Stimulated activated CD4-positive, alpha-beta T cell treated with anti-CD3 and anti-CD28 coated beads, Interleukin-4, amount 100 ng/mL, for 24 hours (primary cell): ENCODE measurements at places on chromosomes 11 and 22.

- no peak for DNase-seq
Observed at GRCh38 chr11:41115066-41115465, 344.4 kb downstream of the LRRC4C start.

GRCh38 chr11:48087974-48088681, 107.8 kb downstream of the PTPRJ start:
- no peak for DNase-seq

GRCh38 chr11:118868659-118869058, 15.0 kb upstream of the CXCR5 start:
- no peak for DNase-seq

DNA sequence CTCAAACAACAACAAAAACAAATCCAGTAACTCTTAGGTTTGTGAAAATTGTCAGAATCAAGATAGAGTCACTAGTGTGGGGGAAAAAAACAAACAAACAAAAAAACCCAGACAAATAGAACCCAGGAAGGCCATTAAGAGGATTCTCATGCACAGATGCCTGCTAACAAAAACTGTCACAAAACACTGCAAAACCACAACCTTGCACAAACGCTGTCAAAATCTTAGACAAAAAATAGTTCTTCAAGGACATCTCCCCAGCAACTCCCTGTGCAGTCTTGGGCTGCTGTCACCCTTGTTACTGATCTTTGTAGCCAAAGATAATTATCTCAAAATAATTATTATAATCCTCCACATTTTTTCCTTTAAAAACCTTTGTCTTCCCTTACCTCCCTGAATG, 4.6 kb upstream of the ZBED5 start:
- DNase-seq = no peak

- DNase-seq = no peak
Observed at GRCh38 chr11:19821412-19821875, 108.8 kb downstream of the NAV2 start.

DNA sequence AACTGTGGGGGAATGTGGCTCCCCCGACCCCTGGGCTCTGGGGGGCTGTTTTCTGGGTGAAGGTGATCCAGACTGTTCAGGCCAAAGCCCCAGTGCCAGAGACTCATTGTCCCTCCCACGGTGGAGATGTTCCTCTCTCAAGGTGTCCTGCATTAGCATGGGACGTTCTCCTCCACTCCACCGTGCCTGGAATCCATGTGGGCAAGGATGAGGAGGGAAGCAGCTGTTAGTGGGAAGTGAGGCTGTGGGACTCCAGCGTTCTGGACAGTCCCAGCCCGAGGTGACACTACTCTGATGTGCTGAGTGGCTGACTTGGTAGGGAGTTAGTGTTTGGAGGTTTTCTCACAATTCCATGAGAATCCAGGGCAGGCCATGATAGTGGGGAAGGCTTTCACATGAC, 31.4 kb upstream of the CLDN5 start:
- DNase-seq = no peak

- DNase-seq = no peak
Observed at GRCh38 chr11:102991776-102992175, 36.2 kb upstream of the MMP13 start.

GRCh38 chr11:120811731-120812130, 212.2 kb upstream of the TBCEL start:
- no peak for DNase-seq

- DNase-seq = no peak
Observed at GRCh38 chr11:108927791-108928545, 263.1 kb downstream of the DDX10 start.

GRCh38 chr11:114314096-114314495, 17.9 kb downstream of the NNMT start:
- DNase-seq = no peak

DNA sequence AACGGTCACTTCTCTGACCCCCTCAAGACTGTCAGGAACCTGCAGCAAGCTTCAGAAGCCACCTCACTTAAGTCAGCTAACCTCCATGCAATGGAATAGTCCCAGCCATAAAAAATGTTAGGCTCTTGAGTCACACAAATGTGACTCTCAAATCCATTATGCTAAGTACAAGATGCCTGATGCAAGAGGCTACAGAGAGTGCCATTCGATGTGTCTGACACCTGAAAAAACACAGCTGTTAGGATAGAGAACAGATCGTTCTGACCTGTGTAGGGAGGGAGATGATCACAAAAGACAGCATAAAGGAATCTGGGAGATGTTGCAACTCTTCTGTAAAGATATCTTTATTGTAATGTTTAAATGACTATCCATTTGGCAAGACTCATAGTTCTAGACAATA, 712.4 kb downstream of the TBC1D22A start:
- no peak for DNase-seq

GRCh38 chr22:27499121-27499520, 302.4 kb downstream of the MN1 start:
- no peak for DNase-seq

GRCh38 chr11:7967826-7968225, 2.6 kb upstream of the NLRP10 start:
- DNase-seq = no peak

DNA sequence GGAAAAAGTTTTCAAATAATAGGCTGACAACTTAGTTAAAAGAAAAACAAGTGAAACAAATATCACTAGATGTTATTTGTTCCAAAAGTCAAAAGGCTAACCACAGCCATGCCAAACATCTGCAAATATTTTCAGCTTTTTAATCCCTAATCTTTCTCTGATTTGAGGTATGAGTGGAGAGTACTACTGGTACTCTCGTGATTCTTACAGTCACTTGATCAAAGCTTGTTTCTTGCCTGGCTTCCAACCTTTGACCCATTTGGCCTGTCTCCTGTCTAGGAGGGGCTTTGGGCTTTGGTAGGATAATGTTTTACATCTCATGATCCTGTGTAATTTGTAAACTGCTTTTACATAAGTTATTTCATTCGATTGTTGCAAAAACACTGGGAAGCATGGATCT, 301.8 kb upstream of the SORL1-AS1 start:
- DNase-seq = no peak

DNA sequence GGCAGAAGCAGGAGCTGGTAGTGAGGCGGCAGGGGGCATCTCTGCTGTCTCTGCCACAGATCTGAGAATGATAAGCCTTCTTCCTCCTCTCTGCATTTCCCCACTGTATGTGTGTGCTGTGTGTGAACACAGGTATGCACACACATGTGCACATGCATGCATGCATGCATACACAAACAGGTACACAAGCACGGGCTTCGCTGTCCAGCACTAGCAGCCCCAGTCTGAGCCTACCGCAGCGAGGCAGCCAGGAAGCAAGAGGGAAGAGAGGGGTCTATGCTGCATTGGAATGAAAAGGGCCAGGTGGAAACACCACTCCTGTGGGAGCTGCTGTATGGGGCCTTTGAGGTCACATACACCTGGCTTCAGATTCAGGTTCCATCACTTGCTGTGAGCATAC, 62.4 kb downstream of the TMPRSS5 start:
- DNase-seq = no peak

- no peak for DNase-seq
Observed at GRCh38 chr22:37167176-37167980, 17.7 kb upstream of the IL2RB start.

GRCh38 chr22:30167734-30168133, 78.8 kb downstream of the LIF start:
- DNase-seq = no peak

DNA sequence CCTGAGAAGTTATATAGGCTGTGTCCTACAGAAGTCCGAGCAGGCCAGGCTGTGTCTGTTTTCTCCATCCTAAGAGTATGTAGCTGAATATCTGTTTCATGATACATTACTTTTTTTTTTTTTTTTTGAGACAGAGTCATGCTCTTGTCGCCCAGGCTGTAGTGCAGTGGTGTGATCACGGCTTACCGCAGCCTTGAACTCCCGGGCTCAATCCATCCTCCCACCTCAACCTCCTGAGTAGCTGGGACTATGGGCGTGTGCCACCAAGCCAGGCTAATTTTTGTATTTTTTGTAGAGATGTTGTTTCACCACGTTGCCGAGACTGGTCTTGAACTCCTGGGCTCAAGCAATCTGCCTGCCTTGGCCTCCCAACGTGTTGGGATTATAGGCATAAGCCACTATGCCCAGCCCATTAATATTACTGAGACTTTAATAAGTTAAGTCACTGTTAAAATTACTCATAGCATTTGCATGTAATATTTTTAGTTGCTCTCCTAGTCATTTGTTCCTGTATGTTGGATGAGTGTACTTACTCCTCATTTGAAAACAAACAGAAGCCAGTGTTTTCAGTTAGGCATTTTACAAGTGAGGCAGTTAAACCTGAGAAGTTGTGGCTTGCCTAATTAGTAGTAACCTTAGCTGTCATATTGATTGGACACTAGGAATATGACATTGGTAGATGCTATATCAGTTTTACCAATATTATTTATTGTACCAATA, 26.1 kb downstream of the DRG1 start:
- DNase-seq = no peak

DNA sequence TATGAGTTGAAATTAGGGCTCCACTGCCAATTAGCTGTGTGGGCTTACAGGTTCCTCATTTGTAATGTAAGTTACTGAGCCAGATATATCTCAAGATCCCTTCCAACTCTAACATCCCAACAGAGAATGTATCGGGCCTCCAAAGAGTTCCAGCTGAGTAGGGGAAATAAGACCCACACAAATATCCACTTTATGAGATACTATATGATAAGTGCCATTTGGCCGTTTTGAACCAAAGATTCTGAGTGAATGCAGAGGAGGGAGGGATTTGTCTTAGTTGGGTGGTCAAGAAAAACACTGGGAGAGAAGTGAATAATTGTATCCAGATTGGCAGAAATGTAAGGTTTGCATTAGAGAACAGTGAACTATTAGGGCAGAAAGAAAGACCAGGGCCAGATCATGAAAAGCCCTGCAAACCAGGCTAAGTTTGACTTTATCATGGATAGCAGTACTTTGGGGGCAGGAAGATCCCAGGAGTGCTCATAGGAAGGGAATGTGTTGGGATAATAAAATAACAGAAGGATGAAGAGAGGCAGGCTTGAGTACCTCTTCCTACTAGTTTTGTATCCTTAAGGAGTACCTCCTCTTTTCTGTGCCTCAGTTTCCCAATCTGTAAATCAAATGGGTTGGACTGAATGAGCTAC, 63.9 kb downstream of the RPL27A start:
- no peak for DNase-seq

GRCh38 chr11:35138943-35139721, at the start of gene CD44:
CD44 (plus strand) TSS chr11:35139171; CDS start chr11:35139304, 133 bp downstream.
- DNase-seq = peak; percentile 84

- DNase-seq = no peak
Observed at GRCh38 chr11:16815047-16815767, 76.8 kb downstream of the C11orf58 start.

DNA sequence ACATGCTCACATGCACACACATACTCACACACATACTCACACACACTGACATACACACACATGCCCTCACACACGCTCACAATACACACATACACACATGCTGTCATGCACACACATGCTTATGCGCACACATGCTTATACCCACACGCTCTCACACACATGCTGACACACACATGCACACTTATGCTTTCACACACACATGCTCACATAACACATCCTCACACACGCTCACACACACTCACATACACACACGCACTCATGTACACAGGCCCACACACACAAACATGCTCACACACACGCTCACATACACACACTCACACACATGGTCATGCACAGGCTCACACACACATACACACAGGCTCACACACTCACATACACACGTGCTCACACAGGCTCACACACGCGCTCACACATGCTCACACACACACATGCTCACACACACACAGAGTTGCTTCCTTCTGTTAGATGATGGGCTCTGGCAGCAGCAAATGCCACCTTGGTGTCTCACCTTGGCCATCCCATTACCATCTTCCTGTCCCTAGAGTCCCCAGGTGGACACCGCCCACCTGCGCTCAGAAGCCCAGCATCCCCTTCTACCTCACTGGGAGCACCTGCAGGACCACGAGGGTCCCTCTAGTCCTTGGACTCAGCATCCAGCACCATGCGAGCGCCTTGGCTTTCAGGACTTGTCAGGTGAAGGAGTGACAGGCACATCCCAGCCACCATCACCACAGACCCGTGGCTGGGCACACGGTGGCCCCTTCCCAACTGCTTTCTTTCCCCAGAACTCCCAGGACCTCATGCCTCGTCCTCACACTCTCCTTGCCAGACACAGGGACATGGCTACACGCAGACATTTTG, 44.9 kb upstream of the CCND1 start:
- DNase-seq = no peak

GRCh38 chr11:112871909-112872500, 89.2 kb upstream of the NCAM1 start:
- DNase-seq = no peak

GRCh38 chr11:59698506-59698905, 15.1 kb downstream of the OR10V1 start:
- no peak for DNase-seq

DNA sequence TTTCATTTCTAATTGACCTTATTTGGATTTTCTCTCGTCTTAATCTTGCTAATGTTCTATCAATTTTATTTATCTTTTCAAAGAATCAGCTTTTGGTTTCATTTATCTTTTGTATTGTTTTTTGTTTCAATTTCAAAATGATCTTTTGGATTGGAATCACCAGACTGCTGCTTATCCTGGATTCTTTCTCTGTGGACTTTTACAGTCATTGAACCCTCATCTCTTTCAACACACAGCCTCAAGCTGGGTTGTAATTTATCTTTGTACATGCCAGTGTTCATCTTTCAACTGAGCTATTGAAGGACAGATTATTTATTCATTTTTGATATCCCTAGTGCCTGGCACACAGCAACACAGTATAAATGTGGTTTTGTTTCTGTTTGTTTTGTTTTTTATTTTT, 195.9 kb downstream of the ARHGAP42 start:
- no peak for DNase-seq

- no peak for DNase-seq
Observed at GRCh38 chr11:94794287-94795168, 26.4 kb downstream of the AMOTL1 start.

- DNase-seq = no peak
Observed at GRCh38 chr11:20197881-20198280, 37.6 kb upstream of the DBX1 start.

DNA sequence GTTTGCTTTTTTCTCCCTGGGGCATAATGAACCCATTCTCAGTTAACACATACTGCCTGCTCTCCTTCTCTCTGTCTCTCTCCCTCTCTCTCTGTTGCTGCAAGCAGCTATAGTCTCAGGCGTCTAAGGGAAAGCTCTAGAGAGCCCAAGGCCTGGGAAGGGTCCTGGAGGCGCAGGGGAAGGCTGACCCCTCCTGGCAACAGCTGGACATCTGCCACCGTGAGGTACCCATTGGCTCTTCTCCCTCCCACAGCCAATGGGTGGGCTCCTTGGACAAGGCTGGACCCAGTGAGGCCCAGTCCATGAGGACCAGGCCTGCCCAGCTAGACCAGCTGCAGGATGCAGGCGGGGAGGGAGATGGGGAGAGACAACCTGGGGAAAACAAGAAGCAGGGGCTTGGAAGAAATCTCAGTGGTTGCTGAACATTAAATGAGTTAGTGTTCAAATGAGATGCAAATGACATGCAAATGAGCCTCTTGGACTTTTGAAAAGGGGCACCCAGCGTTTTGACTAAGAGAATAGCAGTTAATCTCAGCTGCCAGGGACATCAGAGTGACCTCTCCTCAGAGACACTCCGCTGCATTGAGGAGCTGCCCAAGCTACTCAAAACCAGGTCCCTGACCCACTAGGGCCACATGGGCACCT, 349.7 kb downstream of the BUD13 start:
- no peak for DNase-seq
